Mesendoderm (in vitro differentiated cells): ENCODE measurements at places on chromosomes 5 and 9.

DNA sequence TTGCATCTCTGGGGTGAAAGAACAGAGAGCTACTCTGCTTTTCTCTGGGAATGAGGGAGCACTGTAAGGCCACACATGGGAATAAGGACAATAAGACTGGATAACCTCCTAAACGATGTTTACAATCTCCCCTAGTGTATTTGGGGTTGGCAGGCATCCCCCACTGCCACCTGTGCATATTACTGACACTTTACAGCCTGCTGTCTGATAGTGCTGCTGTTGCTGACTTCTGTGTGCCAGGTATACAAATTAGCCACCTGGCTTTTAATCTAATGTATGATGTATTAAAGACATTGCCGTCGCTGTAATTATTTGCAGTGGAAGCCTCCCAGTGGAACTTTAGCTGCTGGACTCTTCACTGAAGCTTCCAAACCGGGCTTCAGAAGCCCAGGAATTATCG, 4.4 kb upstream of the SHISAL2B start:
- no peak overlapping the region for H3K4me3 ChIP-seq
- H3K27ac ChIP-seq, result peak overlapping the region; percentile 45
- no peak for DNase-seq
- peaks cover 21% of the 10 kb centered on the region for H3K4me1 ChIP-seq
- no peaks in the 10 kb centered on the region for H3K27me3 ChIP-seq

DNA sequence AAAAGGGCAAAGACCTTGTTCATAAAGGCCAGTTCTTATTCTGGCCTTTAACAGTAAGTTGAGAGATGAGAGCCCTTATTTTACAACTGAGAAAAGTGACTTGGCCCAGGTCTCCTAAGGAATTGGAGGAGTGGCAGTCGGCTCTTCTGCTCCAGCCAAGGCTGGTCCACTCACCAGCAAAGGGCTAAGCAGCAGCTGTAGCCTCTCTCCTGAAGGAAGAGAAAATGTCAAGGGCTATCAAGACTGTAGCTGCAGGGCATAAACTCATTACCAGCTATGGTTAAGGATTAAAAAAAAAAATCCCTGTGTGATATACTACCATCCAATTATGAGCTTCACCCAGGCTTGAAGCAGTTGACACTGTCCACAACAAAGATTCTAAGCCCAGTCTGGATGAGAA, 138.6 kb upstream of the RAD23B start:
- no peaks in the 10 kb centered on the region for H3K27me3 ChIP-seq
- H3K36me3 ChIP-seq, result no peaks in the 10 kb centered on the region
- H3K4me3 ChIP-seq, result no peak overlapping the region
- H3K27ac ChIP-seq, result no peak overlapping the region
- no peak for DNase-seq

GRCh38 chr5:157186309-157187045, 5.8 kb downstream of the ITK start:
- no peaks in the 10 kb centered on the region for H3K36me3 ChIP-seq
- H3K4me3 ChIP-seq, result no peak overlapping the region
- H3K27ac ChIP-seq, result no peak overlapping the region

GRCh38 chr5:81162501-81162900, 70.6 kb upstream of the CKMT2 start:
- H3K27me3 ChIP-seq, result no peaks in the 10 kb centered on the region
- H3K27ac ChIP-seq, result no peak overlapping the region
- H3K4me3 ChIP-seq, result no peak overlapping the region
- no peaks in the 10 kb centered on the region for H3K4me1 ChIP-seq
- DNase-seq, result no peak

GRCh38 chr5:132714456-132715307, 22.7 kb downstream of the KIF3A start:
- no peaks in the 10 kb centered on the region for H3K36me3 ChIP-seq
- no peak overlapping the region for H3K4me3 ChIP-seq
- H3K27ac ChIP-seq, result no peak overlapping the region
- no peaks in the 10 kb centered on the region for H3K4me1 ChIP-seq
- no peaks in the 10 kb centered on the region for H3K27me3 ChIP-seq
- peak; percentile 12 for DNase-seq

- H3K4me1 ChIP-seq, result no peaks in the 10 kb centered on the region
- H3K36me3 ChIP-seq, result no peaks in the 10 kb centered on the region
- no peaks in the 10 kb centered on the region for H3K27me3 ChIP-seq
- no peak overlapping the region for H3K27ac ChIP-seq
- H3K4me3 ChIP-seq, result no peak overlapping the region
- DNase-seq, result no peak
Observed at GRCh38 chr5:61532983-61533382, 200.9 kb downstream of the ZSWIM6 start.

GRCh38 chr5:14929293-14930065, 57.9 kb upstream of the ANKH start:
- no peaks in the 10 kb centered on the region for H3K36me3 ChIP-seq
- no peak overlapping the region for H3K4me3 ChIP-seq
- no peaks in the 10 kb centered on the region for H3K27me3 ChIP-seq
- DNase-seq, result no peak
- no peak overlapping the region for H3K27ac ChIP-seq

GRCh38 chr9:34612788-34613390, 992 bp upstream of the RPP25L start:
- no peak overlapping the region for H3K4me3 ChIP-seq
- peaks cover 3% of the 10 kb centered on the region for H3K4me1 ChIP-seq
- no peaks in the 10 kb centered on the region for H3K27me3 ChIP-seq
- DNase-seq, result peak; percentile 81
- no peak overlapping the region for H3K27ac ChIP-seq

GRCh38 chr5:167950126-167950721, 341.2 kb upstream of the WWC1 start:
- peaks cover 9% of the 10 kb centered on the region for H3K4me1 ChIP-seq
- H3K27ac ChIP-seq, result no peak overlapping the region
- H3K36me3 ChIP-seq, result no peaks in the 10 kb centered on the region
- no peak overlapping the region for H3K4me3 ChIP-seq
- peak; percentile 84 for DNase-seq

DNA sequence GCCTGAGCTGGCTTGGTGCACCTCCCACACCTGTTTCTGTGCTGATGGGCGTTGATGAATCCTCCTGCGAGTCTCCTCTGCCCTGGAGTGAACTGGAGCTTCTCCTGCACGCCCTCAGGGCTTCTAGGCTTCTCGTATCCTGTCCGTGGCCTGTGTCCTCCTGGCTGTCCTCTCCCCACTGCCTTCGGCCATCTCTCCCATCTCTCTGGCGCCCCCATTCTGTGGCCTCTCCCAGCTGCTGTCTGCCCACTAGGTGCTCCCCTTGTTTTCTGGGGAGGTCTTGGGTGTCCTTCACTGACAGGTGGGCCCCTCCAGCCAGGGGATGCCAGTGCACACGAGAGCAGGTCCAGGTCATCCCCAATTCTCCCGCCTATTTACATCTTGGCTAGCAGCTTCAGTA, 28.8 kb downstream of the AHRR start:
- no peaks in the 10 kb centered on the region for H3K27me3 ChIP-seq
- no peaks in the 10 kb centered on the region for H3K4me1 ChIP-seq
- peak; percentile 37 for DNase-seq
- H3K36me3 ChIP-seq, result no peaks in the 10 kb centered on the region

DNA sequence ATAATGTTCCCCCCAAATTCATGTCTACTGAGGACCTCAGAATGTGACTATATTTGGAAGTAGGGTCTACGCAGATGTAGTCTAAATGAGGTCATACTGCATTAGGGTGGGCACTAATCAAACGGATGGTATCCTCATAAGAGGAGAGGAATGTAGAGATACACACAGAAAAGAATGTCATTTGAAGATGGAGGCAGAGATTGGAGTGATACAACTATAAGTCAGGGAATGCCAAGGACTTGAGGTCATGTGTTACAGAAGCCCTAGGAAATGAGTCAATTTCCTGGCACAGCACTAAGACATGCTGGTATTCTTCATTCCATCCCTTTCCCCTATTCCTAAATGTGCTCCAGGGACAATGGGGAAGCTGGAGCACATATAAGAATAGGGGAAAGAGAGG, 758 bp upstream of the PDCD1LG2 start:
- H3K4me3 ChIP-seq, result no peak overlapping the region
- H3K27ac ChIP-seq, result no peak overlapping the region
- DNase-seq, result peak; percentile 94
